Dermis microvascular lymphatic vessel endothelial cell (primary cell): ENCODE measurements at places on chromosomes 12 and 14.

- peak; percentile 20 for DNase-seq
Measured at GRCh38 chr12:45216983-45217485, 1.1 kb downstream of the ANO6 start.

GRCh38 chr12:6813363-6813762 is 8.3 kb upstream of the GPR162 start:
- no peak for DNase-seq

DNA sequence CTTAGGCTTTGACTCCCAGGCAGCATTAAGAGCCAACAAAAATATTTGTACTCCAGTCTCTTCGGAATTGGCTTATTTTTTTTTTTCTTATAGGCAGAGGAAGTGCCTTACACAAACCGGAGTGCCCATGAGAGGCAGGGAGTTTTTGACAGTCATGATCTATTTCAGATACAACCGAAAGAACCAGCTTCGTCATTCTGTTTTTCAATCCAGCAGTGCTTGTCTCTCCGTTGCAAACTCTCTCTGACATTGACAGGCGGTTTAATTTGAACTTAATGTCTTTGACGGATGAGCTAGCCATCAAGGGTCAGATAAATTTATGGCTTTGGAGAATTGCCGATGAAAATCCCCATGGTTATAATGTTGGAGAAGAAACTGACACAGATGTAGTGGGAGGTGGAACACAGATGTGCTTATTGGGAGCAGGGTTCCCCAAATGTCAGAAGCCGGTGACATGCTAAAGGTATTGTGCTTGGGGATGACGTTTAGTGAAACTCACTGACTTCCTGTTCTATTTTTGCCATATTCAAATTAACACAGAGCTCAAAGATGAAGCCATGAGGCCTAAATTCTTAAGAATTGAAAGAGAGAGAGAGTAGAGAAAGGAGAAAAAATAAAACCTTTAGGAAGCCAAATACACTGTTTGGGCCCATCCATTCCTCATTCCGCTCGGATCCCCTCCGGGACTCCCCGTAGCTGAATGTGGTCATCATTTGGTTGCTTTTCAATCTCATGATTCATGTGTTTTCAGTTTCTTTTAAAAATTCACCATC is 59.7 kb downstream of the PLXNC1 start:
- no peak for DNase-seq

- no peak for DNase-seq
Measured at GRCh38 chr12:121003650-121004049, 12.6 kb downstream of the C12orf43 start.

DNA sequence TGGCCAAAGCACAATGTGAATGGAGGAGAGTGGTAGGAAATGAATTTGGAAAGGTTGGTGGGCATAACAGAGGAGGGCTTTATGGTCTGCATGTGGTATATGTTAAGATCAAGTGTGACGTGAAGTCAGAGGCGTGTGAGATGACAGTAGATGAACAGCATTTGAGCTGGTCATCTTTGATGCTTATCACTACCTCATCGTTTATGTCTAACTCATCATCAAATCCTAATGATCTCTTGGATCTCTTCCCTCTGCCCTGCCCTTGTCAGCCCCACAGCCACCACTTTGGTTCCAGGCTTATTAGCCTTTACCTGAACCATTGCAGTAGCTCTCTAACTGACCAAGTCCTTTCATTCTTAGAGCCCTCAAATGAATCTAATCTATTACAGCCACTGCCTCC is 132.5 kb downstream of the LLPH start:
- DNase-seq, result no peak

DNA sequence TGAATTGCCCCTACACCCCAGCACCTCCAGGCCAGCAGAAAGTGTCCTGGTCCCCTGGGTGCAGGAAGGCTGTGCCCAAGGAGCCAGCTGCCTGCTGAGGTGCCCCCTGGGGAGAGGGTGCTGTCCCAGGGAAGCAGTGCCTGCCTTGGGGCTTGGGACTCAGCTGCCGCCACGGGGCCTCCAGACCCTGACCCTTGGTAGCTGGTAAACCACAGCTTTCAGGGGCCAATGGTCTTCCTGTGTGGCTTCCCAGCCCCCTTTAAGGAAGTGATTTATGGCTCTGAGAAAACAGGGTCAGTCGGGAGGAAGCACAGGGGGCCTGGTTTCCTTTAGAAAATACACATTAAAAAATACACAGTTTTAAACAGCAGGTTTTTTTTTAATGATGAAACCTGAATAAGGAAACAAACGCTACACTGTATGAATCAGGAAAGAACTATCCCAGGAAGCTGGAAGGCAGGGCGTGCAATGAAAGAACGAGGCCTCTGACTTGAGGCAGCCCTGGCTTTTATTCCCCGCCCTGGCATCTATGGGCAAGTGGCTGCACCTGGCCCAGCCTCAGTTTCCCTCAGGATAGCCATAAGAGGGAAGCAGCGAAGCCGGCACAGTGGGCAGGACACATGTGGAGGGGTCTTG is 40.6 kb upstream of the EML1 start:
- DNase-seq, result peak; percentile 93

DNA sequence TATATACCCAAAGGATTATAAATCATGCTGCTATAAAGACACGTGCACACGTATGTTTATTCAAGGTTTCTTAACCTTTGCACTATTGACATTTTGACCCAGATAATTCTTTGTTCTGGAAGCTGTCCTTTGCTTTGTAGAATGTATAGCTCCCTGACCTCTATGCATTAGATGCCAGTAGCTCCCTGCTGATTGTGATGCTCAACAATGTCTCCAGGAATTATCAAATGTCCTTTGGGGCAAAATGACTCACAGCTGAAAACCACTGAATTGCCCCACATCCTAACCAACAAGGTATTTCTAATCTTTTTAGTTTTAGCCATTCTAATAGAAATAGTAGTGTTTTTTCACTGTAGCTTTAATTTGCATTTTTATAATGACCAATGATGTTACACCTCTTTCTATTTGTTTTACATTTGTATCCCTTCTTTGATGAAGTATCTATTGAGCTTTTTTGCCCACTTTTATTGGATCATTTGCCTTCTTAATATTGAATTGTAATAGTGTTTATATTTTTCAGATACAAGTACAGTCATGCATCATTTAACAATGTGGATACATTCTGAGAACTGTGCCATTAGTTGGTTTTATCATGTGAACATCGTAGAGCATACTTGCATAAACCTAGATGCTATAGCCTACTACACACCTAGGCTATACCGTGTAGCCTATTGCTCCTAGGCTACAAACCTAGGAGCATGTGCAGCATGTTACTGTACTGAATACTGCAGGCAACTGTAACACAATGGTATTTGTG is 10.4 kb upstream of the NOPCHAP1 start:
- DNase-seq, result no peak

DNA sequence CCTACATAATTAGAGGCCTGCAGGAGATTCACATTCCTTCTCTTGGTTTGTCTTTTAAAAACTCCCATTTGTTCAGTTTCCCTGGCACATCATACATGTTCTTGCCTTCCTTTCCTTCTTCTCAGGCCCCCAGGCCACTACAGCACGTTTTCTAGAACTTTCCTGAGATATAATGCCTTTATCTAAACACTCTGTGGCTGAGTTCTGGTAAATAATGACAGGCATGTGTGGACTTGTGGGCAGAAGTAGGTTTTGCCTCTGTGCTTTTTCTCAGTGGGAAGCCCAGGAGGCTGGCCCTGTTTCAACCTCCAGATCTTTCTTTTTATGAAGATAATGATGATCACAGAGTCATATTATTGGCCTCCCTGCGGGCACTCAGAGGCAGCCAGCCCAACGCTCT is 117.2 kb downstream of the TMX1 start:
- no peak for DNase-seq

DNA sequence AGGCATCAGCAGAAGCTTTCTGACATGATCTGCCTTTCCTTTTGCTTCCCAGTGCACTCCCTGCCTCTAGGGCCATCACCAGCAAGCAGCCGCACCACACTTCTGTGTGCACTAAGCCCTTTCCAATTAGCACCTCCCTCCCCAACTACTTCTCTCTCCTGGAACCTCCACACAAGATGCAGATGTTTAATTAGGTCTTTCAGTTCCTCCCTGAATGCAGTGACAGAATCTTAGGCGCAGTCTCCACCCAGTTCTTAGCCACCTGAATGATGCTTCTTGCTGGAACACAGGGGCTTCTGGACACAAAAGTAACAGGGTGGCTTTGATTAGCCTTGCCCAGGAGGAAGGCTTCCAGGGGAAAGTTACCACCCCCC is 32.9 kb downstream of the NIN start:
- DNase-seq, result no peak

DNA sequence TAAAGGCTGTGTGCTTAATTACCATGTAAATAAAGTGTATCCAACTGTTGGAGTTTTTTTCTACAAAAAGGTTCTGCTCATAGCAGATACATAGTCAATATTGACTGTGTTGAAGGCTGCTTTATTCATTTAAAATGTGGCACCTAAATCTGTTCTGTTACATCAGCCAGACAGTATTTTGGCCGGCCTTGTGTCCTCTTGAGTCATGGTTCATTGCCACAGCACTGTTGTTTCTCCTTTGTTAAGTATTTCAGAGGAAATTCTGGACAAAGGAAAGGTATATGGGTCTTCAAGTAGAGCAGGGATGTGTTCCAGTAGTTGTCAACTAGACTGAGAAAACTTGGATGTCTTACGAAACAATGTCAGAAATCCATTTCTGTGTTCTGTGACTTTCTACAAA is 95.5 kb downstream of the SLC38A6 start:
- DNase-seq, result no peak

DNA sequence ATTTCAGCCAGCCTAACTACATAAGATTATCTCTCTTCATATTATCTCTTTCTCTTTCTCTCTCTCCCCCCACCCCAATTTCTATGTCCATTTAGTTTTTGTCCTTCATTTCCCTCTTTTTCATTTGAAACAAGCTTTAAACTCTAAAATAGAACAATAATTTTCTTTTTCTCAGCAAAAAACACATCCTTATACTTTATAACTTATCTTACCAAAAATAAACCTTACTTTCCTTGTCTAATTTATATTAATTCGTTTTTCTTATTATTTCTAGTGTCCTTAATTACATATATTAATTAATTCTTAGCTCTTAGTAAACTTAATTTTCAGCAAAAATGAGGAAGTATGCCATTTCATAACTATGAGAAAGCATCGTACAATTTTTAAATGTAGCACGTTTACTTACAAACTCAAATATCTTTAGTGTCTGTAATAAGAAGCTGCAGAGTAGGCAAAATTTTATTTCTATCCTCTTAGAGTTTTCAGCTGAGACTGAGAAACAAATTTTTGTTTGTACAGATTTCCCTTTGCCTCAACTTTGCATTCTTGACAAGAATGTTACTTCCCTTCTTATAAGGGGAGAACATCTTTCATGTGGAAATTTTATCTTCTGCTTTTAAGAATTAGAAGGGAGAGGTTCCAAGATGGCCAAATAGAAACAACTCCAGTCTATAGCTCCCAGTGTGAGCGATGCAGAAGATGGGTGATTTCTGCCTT is 65.1 kb upstream of the ST8SIA1 start:
- no peak for DNase-seq
